ENCODE measurements at places on chromosomes 7 and 10.
A peak's percentile ranks its signal among the peaks of the same experiment; 100 is the strongest.

GRCh38 chr7:151455690-151456089 is 15.7 kb upstream of the CRYGN start:
- peaks cover 10% of the 10 kb centered on the region for H3K27me3 ChIP-seq
- no peak overlapping the region for H3K27ac ChIP-seq
- H3K4me1 ChIP-seq = peaks cover 7% of the 10 kb centered on the region
- H3K36me3 ChIP-seq = no peaks in the 10 kb centered on the region

- no peaks in the 10 kb centered on the region for H3K27me3 ChIP-seq
- no peaks in the 10 kb centered on the region for H3K4me1 ChIP-seq
- DNase-seq = no peak
- no peak overlapping the region for H3K4me3 ChIP-seq
These were observed 169.0 kb upstream of the PHYHIPL start for GRCh38 chr10:59007307-59008025.

DNA sequence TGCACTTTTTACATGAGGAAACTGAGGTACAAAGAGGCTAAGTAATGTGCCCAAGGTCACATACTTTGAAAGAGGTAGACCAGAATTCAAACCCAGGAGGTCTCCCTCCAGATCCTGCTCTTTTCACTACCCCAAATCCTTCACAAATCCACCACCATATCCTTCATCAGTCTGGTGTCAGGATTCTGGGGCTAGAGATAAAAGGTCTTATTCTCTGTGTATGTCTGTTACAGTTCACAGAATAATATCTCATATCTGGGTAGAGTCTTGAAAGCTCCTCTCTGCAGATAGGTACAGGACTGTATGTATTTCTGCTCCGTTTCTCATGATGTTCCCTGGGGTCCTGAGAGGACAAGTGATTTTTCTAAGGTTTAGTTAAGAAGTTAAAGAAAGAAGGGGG is 4.9 kb downstream of the PIK3CG start:
- H3K36me3 ChIP-seq = peaks cover 69% of the 10 kb centered on the region
- H3K4me1 ChIP-seq = peaks cover 70% of the 10 kb centered on the region
- peak overlapping the region; percentile 76 for H3K27ac ChIP-seq
- H3K27me3 ChIP-seq = no peaks in the 10 kb centered on the region
- DNase-seq = no peak

- no peak for DNase-seq
- no peaks in the 10 kb centered on the region for H3K27me3 ChIP-seq
- no peak overlapping the region for H3K4me3 ChIP-seq
- H3K4me1 ChIP-seq = peaks cover 19% of the 10 kb centered on the region
These were observed 15.9 kb downstream of the FBH1 start for GRCh38 chr10:5905854-5906507.

- no peaks in the 10 kb centered on the region for H3K27me3 ChIP-seq
- no peak overlapping the region for H3K4me3 ChIP-seq
- H3K4me1 ChIP-seq = no peaks in the 10 kb centered on the region
- peaks cover 3% of the 10 kb centered on the region for H3K36me3 ChIP-seq
- DNase-seq = no peak
These were observed 105.6 kb downstream of the SVIL start for GRCh38 chr10:29529146-29529545.

DNA sequence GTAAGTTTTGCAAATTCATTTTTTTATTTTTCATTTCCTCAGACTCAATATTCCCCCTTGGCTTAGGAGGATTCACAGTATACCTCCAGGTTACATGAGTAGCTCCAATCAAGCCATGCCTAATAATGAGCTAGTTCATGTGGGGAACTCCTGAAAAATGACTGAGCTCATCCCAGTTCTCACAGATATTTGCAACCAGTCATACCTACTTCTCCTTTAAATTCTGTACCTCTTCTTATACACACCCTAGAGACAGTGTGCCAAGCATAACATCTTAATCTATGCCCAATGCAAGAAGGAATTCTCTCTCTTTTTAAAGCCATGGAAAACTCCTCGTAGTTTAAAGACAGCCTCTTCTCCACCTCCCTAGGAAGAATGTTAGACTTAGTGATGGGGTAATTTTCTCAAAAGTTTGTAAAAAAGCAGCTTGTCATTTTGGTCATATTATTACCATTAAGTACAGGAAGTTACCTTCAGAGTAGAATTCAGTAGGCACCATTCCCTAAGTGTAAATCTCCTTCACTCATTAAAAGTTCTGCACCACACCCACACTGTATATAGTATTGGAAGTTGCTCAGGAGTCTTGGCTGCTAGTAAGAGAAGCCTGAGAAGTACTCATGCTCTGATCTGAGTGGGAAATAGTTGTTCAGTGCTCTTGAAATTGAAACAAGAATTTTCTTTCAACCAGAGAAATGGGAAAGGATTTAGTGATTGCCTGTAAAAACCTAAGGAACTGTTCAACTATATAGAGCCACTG is 72.7 kb downstream of the PTPRZ1 start:
- no peak overlapping the region for H3K4me3 ChIP-seq
- H3K4me1 ChIP-seq = no peaks in the 10 kb centered on the region
- no peak for DNase-seq

DNA sequence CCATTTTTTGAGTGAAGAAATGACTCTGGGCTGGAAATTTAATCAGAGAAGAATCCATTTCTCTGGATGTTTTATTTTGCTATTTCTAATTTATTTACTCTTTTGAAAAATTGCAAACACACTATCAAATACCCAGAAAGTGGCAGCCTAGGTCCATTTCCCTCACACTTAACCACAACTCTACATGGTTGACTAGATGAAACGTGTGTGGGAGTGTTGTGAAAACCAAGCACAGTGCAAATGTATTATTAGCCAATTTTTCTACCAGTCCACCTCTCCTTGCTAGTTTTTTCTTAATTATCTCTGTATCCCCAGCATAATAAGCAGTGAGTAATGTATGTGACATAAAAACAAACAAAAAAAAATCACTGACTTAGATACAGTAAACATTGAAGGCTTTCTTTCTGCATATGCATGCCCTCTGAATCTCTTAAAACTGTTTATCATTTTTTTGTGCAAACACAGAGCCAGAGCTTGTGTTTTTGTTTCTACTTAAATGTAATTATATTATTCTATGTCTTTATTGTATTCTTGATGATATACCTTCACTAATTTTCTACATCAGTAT is 30.9 kb downstream of the SCIN start:
- H3K27me3 ChIP-seq = peaks cover 5% of the 10 kb centered on the region
- H3K27ac ChIP-seq = no peak overlapping the region
- no peaks in the 10 kb centered on the region for H3K36me3 ChIP-seq
- DNase-seq = no peak
- no peak overlapping the region for H3K4me3 ChIP-seq
- H3K4me1 ChIP-seq = no peaks in the 10 kb centered on the region

- H3K27ac ChIP-seq = no peak overlapping the region
- no peak overlapping the region for H3K4me3 ChIP-seq
- H3K36me3 ChIP-seq = peaks cover 10% of the 10 kb centered on the region
- no peak for DNase-seq
These were observed 106.0 kb upstream of the GATA3 start for GRCh38 chr10:7948371-7949000.

GRCh38 chr7:134545380-134545779 is 3.5 kb upstream of the AKR1B15 start:
- no peak for DNase-seq
- no peak overlapping the region for H3K4me3 ChIP-seq
- H3K27me3 ChIP-seq = peaks cover 20% of the 10 kb centered on the region
- no peaks in the 10 kb centered on the region for H3K36me3 ChIP-seq
- H3K27ac ChIP-seq = no peak overlapping the region

DNA sequence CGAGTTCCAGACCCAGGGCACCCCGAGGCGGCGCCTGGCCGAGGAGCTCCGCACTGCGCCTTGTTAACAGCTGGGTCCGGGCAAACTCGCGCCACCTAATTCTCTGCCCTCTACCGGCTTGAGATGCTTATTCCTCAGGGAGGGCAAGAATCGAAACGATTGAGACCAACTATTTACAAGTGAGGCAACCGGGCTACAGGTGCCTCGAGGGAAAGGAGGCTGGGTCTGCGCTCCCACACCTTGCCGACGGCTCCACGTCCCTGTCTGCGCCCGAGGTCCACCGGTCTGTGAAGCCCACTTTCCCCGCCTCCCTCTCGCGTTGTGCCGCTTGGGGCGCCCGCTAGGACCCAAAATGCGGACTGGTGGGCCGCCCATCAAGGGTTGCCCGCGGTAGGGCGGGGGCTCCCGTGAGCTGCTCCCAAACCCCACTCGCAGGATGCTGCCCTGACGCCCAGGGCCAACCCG is 527 bp downstream of the AKR1B1 start:
- peak; percentile 68 for DNase-seq
- no peaks in the 10 kb centered on the region for H3K27me3 ChIP-seq
- peak overlapping the region; percentile 85 for H3K4me3 ChIP-seq
- peaks cover 52% of the 10 kb centered on the region for H3K4me1 ChIP-seq

- no peak for DNase-seq
- no peak overlapping the region for H3K4me3 ChIP-seq
- no peaks in the 10 kb centered on the region for H3K36me3 ChIP-seq
- no peak overlapping the region for H3K27ac ChIP-seq
These were observed 141.2 kb upstream of the RNF32 start for GRCh38 chr7:156499247-156499881.

Measured in activated CD8-positive, alpha-beta T cell treated with anti-CD3 and anti-CD28 coated beads for 36 hours (primary cell).